ENCODE measurements at places on chromosomes 3 and 15. TPM values are rescaled to one million over a fixed set of nuclear protein-coding genes. Genes with fewer than 3 reads are reported as not detected.
A peak's percentile ranks its signal among the peaks of the same experiment; 100 is the strongest.

Gene SELENOK
- total RNA-seq: 33.7 TPM

Gene AGBL1
- not detected for total RNA-seq

Gene CD80
- not detected for total RNA-seq

GRCh38 chr3:41575724-41576123 is 376.4 kb downstream of the CTNNB1 start:
- no peak for DNase-seq

DNA sequence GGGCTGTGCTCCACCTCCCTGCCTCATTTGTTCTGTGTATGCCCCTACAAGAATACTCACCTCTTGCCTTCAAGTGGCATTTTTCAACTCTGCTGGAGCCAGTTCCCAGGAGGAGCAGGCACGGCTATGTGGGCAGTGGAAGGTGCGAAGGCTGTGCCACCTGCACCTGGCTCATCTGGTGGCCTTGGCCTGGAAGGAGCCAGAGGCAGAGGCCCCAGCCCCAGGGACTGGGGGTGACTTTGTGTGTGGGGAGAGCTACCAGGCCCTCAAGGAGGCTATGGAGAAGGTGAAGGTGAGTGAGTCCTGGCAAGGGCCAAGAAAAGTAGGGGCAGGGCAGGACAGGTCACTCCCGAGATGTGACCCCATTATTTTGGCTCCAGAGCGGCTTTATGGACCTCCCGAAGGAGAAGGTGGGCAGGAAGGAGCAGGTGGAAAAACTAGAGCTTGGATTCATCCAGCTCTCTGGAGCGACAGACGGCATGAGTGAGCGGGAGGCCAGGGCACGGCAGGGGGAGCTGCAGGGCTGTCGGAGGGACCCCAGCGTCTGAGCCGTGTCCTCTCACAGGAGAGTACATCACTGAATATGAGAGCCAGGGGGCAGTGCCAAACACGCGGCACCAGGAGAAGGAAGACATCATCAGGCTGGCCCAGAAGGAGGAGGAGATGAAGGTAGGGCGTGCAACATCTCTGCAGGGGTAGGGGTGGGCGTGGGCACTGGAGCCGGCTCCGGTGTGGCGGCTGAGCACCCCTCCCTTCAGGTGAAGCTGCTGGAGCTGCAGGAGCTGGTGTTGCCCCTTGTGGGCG is 57.3 kb upstream of the UBE2Q2 start:
- DNase-seq: peak; percentile 70

DNA sequence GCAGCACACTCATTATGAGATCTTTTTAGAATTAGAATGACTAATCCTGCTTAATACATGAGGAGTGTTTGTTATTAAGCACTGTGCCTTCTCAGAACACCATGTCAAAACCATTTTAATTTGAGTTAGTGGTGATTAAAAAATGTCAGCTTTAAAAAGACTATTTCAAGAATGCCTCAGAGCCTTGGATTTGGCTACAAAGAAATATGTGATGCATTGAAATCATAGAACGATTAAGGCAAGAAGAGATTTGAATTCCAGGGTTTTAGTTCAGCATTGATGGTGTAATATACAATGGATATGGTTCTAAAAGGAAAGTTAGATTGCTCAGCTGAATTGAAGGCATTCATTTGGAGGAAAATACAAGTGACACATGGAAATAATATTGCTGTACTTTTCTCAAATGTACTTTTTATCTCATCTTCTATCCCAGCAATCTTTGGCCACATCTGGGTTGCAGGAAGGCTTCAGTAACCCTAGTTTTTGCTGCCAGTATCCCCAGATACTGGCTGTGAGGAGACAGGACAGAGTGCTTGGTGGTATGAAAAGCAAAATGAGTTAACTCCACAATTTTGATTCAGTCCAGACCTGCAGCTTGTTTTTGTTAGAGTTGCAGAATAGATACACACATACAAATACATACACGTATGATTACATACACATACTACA is 303.8 kb downstream of the CLSTN2 start:
- DNase-seq: no peak

DNA sequence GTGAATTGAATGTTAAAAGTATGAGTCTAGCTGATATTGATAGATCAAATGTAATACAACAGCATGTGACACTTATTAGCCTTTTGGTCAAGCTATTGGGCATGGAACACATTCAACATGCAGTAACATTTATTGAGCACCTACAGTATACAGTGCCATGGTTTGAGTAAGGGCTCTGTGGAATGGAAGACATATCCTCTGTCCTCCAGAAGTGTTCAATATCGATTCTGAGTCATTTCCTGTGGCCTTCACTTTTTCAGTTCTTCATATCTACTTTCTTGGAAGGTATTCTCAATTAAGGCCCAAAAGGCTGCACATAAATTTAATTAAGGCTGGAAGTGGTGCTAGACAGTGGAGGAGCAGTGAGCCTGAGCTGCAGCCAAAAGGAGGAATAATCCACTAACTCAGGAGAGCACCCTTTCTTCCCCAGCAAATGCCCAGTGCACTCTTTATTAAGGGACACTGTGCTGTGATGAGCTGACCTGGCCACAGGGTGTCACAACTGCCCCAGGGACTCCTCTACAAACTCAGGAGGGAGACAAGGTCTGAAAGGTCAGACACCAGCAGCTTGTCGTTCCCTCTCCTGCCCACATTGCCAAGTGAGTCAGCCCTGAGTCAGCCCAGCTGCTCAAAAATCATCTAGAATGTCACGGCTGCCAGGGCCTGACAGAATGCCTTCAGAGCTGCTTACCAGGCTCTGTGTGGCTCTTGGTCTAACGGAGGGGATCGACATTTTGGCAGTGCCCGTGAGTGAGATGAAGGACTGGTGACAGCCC is 544.8 kb downstream of the AGBL1 start:
- no peak for DNase-seq

DNA sequence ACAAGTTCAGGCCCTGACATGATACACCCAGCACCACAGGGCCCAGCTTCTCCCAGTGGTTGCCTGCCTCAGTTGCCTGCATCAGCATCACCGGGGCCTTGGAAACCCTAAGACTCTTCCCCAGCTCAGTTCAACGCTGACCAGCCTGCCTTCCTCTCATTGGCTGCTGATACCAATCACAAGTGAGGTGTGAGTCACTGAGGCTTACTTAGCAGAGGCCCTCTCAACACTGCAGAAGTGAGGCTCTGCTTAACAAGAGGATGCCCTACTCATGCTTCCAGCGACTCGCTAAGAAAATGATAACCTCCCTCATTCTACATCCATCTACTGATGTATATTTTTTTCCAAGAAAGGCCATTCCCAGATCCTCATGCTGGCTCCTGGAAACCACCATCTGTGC is 151.9 kb downstream of the ADAMTS17 start:
- no peak for DNase-seq

DNA sequence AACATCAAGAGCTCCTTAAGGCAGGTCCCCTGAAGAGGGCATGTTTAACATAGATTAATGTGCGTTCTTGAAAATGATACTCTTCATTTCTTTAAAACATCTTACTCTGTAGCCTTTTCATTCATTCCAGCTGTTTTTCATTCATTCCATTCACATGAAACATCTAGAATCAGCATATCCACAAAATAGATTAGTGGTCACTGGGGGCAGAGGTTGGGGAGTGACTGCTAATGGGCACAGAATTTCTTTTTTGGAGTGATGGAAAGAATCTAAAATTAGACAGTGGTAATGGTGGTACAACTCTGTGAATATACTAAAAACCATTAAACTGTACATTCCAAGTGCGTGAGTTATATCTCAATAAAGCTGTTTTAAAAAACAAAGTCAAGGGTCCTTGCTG is 15.4 kb upstream of the CXCR6 start:
- DNase-seq: no peak

DNA sequence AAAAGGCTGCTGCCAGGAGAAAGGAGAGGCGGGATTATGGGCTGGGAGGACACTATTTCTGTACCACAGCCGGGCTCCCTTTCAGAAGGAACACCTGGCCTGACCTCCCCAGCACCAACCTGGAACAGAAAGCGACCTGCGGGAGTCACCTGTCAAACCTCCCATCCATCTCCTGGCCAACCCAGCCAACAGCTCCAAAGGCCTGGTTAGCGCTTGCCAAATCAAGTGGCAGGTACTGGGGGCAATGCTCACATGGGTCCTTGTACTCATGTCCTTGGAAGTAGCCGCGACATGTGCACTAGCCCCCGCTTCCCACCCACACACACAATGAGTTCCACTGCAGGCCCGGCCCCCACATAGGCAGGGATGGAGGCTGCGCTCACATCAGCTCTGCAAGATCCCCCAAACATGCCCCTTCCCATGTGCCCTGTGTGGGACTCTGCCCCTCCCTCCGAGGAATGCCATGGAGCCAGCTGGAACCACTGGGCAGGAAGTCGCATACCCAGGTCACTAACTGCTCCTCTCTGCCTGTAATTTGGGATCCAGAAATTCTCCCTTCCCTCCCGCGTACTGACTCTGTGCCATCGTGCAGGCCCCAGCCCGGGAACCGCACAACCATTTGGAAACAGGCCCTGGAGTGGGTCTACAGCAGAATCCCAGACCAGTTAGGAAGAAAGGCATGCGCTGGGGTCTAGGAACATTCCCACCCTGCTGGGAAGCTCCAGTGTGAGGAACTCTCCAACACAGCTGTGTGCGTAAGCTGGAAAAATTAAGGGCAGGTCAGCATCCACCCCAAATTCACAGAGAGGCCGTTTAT is 98.9 kb downstream of the LRIG1 start:
- no peak for DNase-seq

- peak; percentile 17 for DNase-seq
These were observed 151.7 kb downstream of the MEGF11 start for GRCh38 chr15:66101715-66102395.

GRCh38 chr3:182633186-182633585 is 160.1 kb upstream of the ATP11B start:
- DNase-seq: no peak

DNA sequence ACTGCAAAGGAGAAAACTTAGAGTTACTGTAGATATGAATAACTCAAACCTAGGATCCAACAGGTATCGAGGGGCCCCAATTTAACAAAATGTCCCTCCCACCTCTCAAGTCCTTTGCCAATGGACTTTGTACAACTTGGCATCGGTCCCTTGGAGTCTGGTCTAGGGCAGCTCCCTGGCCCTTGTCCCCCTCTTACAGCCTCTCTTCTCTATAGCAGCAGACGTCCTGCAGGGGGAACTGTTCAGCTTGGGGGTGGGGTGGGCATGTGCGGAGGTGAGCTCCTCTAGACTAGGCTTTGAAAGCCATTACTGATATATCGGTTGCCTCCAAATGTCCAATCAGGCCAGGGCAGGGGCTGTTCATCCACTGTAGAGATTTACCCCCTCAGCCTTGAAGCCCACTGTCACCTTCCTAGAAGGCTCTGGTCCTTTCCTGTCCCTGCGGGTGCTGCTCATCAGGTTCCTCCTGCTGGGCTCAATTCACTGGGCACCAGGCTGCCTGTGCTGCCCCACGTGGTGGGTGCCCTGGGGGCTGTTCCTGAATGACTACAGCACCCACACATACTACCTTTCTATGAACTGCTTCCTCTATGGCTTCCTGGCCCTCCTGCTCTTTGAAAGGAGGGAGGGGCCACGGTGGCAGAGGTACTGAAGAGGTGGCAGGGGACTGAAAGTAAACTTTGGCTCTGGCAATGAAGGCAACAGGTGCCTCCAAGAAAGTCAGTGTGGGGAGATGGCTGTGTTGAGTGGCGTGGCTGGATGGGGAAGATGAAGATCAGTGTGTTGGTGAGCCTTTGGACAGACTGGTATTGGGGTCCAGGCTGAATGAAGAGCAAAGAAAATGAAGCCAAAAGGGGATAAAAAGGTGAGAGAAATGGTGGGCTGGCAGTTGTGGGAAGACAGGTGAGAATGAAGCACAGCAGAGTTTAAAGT is 78.8 kb upstream of the MEX3B start:
- DNase-seq: no peak

DNA sequence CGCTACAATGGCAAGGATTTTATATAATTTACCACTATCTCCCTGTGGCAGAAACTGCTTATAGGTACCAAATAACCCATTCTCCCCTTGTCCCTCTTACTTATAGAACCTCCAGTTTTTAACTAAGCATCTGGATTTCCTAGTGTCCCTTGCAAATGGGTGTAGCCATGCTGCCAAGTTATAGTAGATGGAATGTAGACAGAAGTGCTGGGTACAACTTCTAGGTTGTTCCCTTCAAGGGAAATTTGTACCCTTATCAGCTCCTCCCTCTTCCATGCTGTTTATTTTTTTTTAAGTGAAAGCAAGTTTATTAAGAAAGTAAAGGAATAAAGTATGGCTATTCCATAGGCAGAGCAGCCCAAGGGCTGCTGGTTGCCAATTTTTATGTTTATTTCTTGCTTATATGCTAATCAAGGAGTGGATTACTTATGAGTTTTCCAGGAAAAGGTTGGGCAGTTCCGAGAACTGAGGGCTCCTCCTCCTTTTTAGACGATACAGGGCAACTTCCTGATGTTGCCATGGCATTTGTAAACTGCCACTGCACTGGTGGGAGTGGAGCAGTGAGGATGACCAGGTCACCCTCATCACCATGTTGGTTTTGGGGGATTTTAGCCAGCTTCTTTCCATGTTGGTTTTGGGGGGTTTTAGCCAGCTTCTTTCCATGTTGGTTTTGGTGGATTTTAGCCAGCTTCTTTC is 40.1 kb upstream of the TM4SF19 start:
- DNase-seq: no peak

DNA sequence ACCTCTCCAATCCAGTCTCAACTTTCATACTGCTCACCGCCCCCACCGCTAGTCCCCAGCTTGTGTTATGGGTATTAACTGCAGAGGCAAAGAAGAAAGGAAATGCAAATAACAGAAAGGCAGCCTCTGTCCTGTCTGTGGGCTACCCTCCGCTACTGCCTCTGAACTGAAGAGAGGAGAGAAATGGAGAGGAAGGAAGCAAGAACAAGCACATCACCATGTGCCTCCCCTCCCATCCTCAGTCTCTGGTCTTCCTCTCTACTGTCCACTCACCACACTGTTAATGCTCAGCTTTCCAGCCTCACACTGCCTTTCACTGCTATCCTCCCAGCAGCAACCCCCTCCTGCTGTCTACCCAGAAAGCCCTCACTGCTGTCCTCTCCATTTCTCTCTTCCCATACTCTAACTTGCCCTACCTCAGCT is 139.0 kb upstream of the SLC2A2 start:
- no peak for DNase-seq
